Prostate gland (tissue), 2 donors: ENCODE measurements at places on chromosomes 16 and 17.
A peak's percentile ranks its signal among the peaks of the same experiment; 100 is the strongest.

DNA sequence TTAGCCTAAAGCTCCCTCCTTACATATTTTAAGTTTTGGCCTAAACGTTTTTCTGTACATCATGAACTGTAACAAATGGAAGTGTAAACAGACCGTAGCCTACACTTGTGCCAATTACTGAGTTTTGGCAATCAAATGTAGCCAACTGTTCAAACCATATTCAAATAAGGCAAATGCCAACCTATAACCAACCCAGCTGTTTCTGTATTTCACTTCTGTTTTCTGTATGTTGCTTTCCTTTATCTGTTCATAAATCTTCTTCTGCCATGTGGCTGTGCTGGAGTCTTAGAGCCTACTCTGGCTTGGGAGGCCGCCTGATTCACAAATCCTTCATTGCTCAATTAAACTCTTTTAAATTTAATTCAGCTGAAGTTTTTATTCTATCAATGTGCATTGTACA, 6.9 kb upstream of the C16orf78 start:
- no peak for DNase-seq

GRCh38 chr17:17060930-17061329, 18.7 kb downstream of the MPRIP start:
- no peak for DNase-seq

- no peak for DNase-seq
These were observed 13.4 kb upstream of the CRHR1 start for GRCh38 chr17:45770632-45771270.

DNA sequence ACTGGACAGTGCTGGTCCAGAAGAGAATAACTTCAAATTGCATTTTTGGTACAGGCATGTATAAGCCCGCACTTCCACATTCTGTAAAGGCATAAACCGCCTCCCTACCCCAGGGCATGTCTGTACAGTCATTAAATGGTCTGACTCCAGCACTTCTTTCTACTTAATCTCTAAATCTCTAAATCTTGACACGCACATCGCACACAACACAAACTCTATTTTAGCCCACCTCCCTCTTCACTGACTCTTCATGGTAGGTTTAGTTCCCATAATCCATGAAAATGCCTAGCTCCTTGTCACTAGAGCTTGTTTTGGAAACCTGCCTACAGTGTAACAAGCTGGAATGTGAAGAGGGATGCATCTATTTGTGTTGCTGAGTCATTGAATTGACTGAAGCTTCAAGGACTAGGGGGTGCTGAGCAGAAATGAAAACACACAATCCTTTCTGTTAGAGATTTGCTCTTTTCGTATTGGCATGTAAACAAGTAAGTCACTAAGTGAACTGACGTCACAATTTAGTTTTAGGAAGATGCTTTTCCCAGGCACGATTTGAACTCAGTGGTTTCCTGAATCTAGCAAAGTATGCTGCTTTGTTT, 1.6 kb upstream of the DUSP14 start:
- DNase-seq = peak; percentile 44

DNA sequence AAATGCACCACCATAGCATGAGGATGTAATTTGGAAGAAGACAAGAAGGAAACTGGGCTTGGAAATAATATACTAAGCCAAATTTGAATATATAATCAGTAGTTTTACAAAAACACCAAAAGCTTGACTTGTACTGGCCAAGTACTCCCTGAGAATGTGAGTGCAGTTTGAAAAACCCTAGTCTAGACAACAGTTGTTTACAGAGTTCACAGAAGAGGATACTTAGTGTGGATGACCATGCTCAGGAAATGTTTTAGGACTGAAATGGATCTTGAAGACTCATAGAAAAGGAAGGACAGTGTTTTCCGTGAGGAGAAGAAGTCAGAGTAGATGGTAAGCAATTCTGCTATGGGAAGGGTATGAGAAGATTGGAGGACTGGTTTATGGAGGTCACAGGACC, 1.9 kb upstream of the CDYL2 start:
- no peak for DNase-seq

DNA sequence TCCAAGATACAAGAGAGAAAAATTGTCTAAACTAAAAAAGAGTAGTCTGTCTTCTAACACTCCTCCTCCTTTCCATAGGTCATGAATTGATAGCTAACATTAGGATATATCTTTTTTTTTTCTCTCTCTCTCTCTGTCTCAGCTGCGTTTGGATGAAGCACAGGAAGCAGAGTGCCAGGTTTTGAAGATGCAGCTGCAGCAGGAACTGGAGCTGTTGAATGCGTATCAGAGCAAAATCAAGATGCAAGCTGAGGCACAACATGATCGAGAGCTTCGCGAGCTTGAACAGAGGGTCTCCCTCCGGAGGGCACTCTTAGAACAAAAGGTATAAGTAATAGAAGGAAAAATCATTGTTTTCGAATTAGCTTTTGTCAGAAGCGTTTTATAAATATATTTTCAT, 32.9 kb downstream of the ABHD15 start:
- no peak for DNase-seq

- DNase-seq = no peak
These were observed 16.7 kb upstream of the ALKBH5 start for GRCh38 chr17:18166894-18167293.

DNA sequence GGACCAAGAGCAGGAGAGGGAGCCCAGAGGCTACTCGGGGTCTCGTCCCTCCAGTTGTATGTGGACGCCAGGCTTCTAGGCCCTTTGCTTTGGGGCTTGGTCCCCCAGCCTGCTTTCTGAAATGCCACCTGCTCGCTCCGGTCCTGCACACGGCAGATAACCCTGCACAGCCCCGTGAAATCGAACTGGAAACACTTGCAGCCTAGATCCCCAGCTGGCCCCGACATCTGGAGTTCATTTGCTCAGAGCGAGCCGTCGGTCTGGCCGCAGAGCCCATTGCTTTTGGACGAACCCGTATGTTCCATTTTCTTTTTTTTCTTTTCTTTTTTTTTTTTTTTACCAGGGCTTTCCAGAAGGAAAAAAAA, 22.9 kb downstream of the C1QTNF1 start:
- no peak for DNase-seq

- DNase-seq = no peak
These were observed 655 bp downstream of the HIRIP3 start for GRCh38 chr16:29994600-29995323.

DNA sequence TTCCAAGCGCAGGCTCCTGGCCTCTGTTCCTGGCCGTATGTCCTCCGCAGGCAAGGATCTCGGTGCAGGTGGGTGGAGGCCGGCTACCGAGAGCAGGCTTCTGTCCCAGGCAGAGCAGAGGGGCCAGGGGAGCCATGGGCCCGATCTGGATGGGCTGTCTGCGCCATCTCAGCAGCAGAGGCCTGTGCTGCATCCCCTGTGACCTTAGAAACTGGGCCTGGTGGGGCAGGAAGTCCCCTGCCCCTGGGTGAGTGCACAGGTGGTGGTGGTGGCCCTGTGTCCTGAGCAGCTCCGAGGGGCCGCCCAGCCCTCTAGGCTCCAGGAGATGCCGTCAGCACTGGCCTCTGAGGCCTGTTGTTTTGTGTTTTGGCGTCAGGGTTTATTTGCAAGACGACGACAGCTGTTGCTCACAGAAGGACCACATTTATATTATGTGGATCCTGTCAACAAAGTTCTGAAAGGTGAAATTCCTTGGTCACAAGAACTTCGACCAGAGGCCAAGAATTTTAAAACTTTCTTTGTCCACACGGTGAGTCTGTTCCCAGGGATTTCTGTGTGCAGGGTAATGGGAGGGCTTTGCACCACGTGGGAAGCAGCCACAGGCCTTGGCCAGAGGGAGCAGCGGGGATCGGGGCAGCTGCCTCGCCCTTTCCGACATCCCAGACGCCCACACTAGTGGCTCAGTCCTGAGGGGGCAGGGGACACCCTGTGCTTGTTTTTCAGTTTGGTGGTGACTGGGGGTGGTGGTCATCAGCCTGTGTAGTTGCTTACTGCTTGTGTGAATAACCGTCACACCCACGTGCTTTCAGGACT, 59.1 kb downstream of the PDPK1 start:
- no peak for DNase-seq

DNA sequence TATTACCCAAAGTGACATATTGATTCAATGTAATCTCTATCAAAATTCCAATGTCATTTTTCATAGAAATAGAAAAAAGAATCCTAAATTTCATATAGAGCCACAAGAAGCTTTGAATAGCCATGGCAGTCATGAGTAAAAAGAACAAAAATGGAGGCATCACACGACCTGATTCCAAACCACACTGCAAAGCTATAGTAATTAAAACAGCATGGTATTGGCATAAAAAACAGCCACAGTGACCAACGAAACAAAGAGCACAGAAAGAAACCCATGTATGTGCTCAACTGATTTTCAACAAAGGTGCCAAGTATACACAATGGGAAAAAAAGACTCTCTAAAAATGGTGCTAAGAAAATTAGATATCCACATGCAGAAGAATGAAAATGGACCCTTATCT, 101.5 kb downstream of the BRIP1 start:
- DNase-seq = no peak

DNA sequence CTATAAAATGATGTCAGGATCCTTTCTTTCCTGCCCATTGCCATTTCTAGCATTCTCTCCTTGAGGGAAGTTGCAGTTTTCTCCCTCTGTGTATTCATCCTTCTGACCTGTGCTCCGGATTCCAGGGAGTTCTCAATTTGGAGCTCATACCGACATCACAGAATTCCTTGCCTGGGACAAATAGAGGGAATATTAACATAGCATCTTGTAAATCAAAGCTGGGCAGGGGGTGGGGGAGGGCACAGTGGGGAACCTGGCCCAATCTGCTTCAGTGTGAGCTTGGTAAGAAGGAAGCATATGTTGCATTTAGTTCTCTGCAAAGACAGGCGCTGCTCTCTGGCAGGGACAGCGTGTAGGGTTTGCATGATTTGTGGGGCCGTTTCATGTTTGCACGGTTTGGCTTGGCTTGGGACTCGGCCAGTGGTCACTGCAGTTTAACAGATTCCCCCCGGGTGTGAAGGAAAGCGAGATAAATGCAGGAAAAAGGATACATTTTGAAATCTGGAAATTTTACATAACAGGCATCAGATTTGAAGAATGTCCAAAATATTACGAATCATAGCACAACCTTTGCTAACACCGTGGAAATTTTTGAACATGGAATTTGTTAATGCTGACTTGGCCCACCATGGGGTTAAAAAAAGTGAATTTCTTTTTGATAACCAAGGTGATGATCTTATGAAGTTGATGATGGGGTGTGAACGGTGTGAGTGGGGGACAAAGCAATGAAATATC, 178.0 kb downstream of the WWOX start:
- no peak for DNase-seq

- no peak for DNase-seq
These were observed 14.0 kb upstream of the OR1E2 start for GRCh38 chr17:3447625-3448024.

DNA sequence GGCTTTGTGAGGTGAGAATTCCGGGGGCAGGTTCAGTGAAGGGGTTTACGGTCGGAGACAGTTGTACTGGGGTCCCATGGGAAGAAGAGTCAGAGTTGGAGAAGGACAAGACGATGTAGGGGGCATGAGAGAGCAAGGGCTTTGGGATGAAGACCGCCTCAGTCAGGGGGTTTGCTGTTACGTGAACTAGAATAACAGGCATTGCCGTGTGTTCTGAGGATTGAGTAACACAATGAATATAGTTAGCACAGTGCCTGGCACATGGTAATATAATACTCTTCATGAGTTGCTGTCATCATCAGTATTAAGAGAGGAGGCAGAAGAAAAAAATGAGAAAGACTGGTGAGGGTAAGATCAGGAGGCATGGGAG, 577 bp downstream of the ZNF646 start:
- DNase-seq = no peak
